Right ventricle myocardium superior (tissue), 1 donor: ENCODE measurements at places on chromosomes 7 and 10. TPM values are rescaled to one million over a fixed set of nuclear protein-coding genes. Genes with fewer than 3 reads are reported as not detected.

Gene SH2D4B
- total RNA-seq, result not detected

Gene ITGB8
- total RNA-seq, result 1.9 TPM

Gene PPP1R17
- total RNA-seq, result not detected

Gene RET
- total RNA-seq, result 6.6 TPM

Gene NPC1L1
- 0.13 TPM for total RNA-seq

Gene SORBS1
- total RNA-seq, result 697 TPM

Gene SEMA3E
- total RNA-seq, result 0.27 TPM

Gene TACC2
- total RNA-seq, result 349 TPM

Gene SLC25A28
- 40.9 TPM for total RNA-seq

Gene AKR1B15
- total RNA-seq, result not detected

Gene ASB15
- total RNA-seq, result 78.6 TPM

Gene GPC2
- 0.13 TPM for total RNA-seq

Gene CYP3A7
- not detected for total RNA-seq

Gene WEE2
- total RNA-seq, result not detected

Gene MSMB
- not detected for total RNA-seq

Gene C10orf67
- 0.54 TPM for total RNA-seq

Gene TRIM74
- total RNA-seq, result 0.78 TPM

Gene CFAP70
- total RNA-seq, result 1.5 TPM

Gene SUN3
- total RNA-seq, result not detected

Gene COL17A1
- total RNA-seq, result not detected

Gene SEMA3C
- total RNA-seq, result 66.9 TPM

Gene AQP1
- 236 TPM for total RNA-seq

Gene MALRD1
- 1.1 TPM for total RNA-seq

Gene ANXA8L1
- 0.81 TPM for total RNA-seq

Gene HYAL4
- total RNA-seq, result not detected

Gene CYP26C1
- 0.05 TPM for total RNA-seq

Gene SYNPO2L
- total RNA-seq, result 213 TPM

Gene FAM25C
- total RNA-seq, result not detected

Gene PON1
- not detected for total RNA-seq
